ENCODE measurements at places on chromosomes 6 and 20.

DNA sequence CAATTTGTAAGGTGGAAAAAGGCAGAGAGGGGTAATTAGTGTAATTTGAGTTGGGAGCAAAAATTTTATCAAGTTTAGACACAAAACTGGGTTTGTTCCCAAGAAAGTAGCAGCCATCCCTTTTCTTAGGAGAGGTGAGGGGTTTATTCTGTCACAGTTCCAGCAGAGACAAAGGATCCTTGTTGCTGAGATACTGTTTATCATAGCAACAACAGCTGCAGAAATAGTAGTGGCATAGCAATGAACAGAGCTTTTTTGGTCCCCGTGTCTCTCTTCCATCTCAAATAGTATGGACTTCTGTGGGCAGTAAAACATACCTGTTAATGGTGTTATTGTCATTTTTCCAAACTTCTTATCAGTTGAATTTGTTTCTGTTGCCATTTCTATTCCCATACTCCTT lies 23.9 kb downstream of the ZKSCAN8 start:
- no peak for DNase-seq

DNA sequence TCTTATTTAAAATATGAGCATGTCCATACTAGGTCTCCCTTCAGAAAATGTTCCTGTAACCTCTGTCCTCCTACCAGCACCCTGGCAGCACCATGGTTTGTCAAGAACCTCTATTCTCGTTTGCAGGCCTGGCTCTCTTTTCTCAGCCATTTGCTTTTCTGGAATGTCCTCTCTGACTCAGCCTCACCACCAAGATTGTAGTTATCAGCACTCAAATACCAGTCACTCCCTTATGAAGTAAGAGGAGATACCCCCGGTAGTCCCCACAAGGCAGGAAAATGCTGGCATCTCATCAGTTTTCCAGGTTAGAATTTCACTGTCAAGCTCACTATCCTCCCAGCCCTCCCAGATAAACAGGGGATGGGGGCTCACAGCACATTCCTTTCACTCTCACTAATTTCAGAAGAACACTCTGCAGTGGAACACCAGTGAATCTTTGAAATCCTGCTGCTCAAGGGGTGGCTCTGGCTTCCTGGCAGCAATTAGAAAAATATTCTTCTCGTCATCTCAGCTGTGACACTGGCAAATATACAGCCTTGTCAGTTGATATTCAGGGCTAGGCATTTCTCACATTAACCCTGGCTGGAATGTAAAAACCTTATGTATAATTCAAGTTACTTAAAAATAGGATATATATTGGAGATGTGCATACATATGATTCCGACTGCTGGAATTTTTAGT lies 129.2 kb downstream of the TBX18 start:
- DNase-seq = no peak

- no peak for DNase-seq
Observed at GRCh38 chr6:118876814-118877213, 17.1 kb upstream of the ASF1A start.

- no peak for DNase-seq
Observed at GRCh38 chr20:62982124-62983075, 24.4 kb downstream of the BHLHE23 start.

DNA sequence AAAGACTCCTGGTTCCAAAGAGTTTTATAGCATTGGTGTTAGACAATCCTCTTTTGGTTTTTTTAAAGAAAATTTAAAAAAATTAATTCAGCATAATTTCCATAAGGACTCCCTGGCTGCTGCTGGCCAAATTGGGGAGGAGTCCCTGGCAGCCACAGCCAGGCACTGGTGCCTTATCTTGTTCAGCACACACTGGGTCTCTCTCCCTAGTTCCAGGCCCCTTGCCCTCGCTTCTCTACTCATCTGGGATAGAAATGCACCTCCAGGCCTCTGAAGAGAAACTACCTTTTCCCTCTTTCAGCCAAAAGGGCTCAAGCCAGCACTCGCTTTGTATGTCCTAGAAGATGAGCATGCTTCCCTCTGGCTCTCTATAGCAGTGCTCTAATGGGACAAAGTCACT lies 13.4 kb upstream of the MAPK13 start:
- DNase-seq = no peak

DNA sequence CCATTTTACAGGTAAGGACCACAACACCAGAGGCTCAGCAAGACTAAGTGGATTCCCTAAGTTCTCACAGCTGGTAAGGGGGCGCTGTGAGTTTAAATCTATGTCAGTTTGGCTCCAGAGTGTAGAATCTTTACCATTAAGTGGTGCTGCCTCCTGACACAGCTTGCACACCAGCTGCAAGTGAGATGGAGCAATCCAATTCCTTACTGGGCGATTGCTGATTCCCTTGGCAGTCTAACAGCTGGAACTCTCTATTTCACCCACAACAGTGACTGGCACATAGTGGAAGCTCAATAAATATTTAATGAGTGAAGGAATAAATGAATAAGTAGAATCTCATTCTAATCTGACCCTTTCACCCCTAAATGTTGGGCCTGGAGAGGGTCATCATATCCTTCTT lies 176.7 kb downstream of the CLIC5 start:
- DNase-seq = no peak

DNA sequence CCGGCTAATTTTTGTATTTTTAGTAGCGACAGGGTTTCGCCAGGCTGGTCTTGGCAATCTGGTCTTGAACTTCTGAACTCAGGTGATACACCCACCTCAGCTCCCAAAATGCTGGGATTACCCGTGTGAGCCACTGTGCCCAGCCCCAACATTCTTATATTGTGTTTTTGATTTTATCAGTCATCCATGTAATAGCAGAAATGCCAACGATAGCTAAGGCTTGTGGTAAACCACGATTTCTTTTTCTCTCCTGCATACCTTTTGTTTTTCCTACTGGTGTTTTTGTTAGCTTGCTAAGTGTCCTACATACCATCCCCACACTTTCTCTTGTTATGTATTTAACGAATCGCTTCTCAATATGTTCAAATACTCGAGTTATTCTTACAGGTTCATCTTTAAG lies 12.1 kb downstream of the PHACTR2 start:
- no peak for DNase-seq

DNA sequence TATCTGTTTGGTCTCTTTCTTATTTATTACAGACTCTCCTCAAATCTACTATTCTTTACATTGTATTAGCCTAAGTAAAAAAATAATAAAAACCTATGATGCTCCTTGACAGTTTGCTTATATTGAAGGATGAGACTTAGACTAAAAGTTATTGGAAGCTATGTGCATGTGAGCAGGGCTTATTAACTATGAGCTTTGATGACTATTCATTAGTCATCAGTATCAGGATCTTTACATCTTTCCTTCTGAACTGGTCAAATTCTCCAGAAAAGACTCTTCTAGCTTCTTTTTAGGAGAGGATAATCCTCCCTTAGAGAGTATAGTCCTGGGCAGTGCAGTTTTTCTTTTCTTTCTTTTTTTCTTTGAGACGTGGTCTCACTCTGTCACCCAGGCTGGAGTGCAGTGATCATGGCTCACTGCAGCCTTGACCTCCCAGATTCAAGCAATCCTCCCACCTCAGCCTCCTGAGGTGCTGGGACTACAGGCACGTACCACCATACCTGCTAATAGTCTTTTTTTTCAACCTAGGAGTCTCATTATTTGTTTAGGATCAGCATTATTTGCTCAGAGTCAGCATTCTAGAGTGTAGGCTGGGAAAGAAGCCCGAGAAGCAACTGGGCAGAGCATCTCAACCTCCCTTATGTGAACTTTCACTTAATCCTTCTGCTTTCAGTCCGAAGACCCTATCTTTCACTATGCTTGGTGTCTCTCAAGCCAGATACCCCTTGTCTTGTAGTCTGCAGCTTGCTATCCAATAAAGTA lies 37.1 kb upstream of the YWHAB start:
- no peak for DNase-seq

GRCh38 chr6:85273870-85274269 lies 176.0 kb upstream of the NT5E start:
- DNase-seq = no peak

- no peak for DNase-seq
Observed at GRCh38 chr6:147019001-147019400, 185.2 kb upstream of the STXBP5 start.
